ENCODE measurements at places on chromosomes 7 and 10.

DNA sequence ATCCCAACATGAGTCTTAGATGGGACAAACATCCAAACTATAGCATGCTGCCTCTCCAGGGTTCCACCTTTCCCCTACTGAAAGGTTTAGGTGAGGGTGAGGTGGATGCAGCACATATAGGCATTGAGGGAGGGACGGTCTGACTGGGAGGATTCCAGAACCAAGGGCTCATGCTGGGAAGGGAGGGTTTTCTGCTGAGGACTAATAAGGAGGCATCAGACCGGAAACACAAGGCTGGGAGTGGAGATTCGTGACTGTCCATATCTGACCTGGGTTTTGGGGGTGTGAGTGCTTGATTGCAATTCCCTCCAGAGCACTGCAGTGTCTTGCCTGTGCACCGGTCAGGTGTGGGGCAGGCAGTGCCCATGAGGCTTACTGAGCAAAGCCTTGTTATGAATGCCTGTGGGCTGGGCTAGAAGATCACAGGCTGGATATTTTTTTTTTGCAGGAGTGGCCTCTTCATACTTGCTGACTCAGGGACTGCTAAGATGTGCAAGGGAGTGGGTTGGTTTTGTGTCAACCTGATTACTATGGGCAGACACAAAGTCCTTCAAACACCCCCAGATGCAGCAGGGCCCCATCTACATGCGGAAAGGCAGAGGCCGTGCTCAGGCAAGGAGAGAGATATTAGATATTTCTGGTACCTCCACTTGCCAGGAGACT, 26.7 kb downstream of the DMBT1 start:
- no peaks in the 10 kb centered on the region for H3K27me3 ChIP-seq
- H3K36me3 ChIP-seq: no peaks in the 10 kb centered on the region
- H3K4me3 ChIP-seq: no peak overlapping the region

GRCh38 chr7:4838626-4839334, 23.1 kb downstream of the PAPOLB start:
- DNase-seq: no peak
- no peak overlapping the region for H3K4me3 ChIP-seq
- no peak overlapping the region for H3K27ac ChIP-seq

DNA sequence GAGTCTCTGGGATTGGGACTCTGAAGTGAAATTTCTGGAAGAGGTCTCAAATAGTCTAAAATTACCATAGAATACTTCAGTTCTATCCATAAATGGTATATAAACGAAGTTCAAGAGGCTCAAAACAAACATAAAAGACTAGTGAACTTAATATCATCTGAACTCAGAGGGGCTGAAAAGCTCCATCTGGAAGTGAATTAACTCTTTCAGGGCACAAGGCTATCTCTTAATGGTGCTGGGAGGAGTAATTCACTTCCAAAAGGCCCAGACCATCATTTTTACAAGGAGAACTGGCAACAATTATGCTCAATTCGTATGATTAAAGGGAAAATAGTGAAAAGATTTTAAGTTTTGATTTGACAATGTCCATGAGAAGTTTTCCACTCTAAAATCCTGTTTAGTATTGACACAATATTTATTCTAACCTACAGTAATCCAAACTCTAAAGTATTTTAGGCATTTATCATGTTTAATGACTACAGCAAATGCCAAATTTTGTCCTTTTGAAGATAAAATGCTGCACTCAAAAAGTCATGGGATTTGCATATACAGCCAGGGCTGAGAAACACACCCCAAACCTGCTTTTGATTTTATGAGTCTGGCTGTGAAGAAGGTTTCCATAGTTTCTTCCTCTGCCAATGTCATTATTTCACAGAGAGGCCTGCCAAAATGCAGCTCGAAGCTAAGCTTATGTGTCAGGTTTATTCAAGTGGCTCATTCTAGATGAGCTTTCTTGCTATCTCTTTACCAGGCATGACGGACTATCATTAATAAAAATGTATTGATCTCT, 143.9 kb downstream of the HIBADH start:
- H3K4me1 ChIP-seq: no peaks in the 10 kb centered on the region
- no peak for DNase-seq
- no peak overlapping the region for H3K27ac ChIP-seq
- H3K27me3 ChIP-seq: no peaks in the 10 kb centered on the region

- no peaks in the 10 kb centered on the region for H3K4me1 ChIP-seq
- no peaks in the 10 kb centered on the region for H3K36me3 ChIP-seq
- H3K4me3 ChIP-seq: no peak overlapping the region
- no peaks in the 10 kb centered on the region for H3K27me3 ChIP-seq
- DNase-seq: no peak
Observed at GRCh38 chr10:19169684-19170083, 121.1 kb downstream of the MALRD1 start.

GRCh38 chr10:49619613-49620012, 5.8 kb downstream of the CHAT start:
- H3K27ac ChIP-seq: no peak overlapping the region
- no peak overlapping the region for H3K4me3 ChIP-seq
- no peaks in the 10 kb centered on the region for H3K4me1 ChIP-seq
- H3K27me3 ChIP-seq: peaks cover 97% of the 10 kb centered on the region
- DNase-seq: no peak

DNA sequence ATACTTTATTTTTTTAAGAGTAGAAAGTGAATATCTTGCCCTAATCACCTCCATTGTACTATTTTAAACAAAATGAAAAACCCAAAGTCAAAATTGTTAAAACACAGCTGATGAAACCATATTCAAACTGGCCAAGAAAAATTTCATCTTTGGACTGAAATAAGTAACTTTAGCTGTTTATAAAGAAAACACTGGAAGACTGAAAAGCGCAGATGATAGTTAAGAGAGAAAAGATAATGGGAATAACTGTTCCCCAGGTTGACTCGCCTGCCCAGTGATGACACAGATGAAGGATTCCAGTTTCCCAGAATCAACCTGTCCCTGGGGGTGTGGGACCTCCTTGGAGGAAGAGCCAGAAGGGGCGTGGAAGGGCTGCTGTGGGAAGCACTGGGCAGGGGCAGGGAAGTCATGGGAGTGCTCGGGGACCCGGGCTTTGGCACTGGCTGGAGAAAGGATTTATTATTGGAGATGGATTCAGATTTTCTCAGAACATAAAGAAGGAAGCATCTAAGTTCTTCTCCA, 43.1 kb downstream of the DENND2A start:
- no peaks in the 10 kb centered on the region for H3K27me3 ChIP-seq
- no peak overlapping the region for H3K4me3 ChIP-seq
- H3K27ac ChIP-seq: peak overlapping the region; percentile 59
- DNase-seq: no peak

DNA sequence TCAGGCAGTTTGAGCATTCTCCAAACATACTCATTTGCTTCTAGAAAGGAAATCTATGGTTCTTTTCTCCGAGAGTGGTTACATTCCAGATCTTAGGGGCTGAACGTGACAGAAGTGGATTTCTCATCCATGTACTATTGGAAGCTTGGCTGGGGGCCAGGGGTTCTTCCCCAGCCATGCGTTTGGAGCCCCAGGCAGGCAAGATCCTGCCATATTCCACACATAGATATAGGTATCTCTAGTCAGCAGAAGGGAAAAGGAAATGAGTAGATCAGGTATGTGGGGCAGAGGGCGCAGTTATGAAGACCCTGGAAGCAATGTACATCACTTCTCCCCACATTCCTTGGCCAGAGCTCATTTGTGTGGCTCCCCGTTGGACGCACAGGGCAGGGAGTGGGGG, 299.8 kb downstream of the CCDC3 start:
- H3K27me3 ChIP-seq: no peaks in the 10 kb centered on the region
- peak; percentile 59 for DNase-seq
- H3K36me3 ChIP-seq: no peaks in the 10 kb centered on the region
- H3K4me3 ChIP-seq: no peak overlapping the region
- peak overlapping the region; percentile 99 for H3K27ac ChIP-seq
- peaks cover 23% of the 10 kb centered on the region for H3K4me1 ChIP-seq

DNA sequence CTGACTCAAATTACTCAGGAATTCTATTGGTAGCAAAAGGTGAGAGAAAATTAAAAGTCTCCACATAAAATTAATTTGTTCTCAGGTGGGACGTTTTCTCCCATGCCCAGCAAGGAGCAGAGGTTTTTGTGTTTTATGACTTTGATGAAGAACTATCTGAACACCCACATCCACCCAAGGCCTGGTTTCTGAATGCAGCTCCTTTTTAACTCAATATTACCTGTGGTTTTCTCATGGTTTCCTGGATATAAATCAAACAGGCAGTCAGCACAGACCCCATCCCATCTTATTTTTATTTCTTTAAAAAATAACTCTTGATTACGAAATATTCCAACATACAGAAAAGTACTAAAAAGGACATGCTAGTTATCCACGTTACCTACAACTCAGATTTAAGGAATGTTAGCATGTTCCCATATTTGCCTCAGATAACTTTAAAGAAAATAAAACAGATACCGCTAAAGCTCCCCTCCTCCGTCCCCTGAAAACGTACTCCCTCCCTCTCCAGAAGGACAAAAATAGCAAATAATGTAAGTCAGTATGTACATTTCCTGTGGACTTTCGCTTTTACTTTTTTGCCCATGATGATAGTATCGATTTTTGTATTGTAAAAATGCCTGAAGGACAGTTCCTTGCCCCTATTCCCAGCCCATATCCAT, 43.4 kb downstream of the GLI3 start:
- peak; percentile 16 for DNase-seq
- peaks cover 16% of the 10 kb centered on the region for H3K36me3 ChIP-seq
- no peaks in the 10 kb centered on the region for H3K27me3 ChIP-seq
- H3K4me3 ChIP-seq: no peak overlapping the region
- no peak overlapping the region for H3K27ac ChIP-seq
- H3K4me1 ChIP-seq: peaks cover 7% of the 10 kb centered on the region
